ENCODE measurements at places on chromosomes 13 and 19. TPM values are rescaled to one million over a fixed set of nuclear protein-coding genes. Genes with fewer than 3 reads are reported as not detected.

Gene CBY2
- not detected for total RNA-seq

Gene HIPK4
- total RNA-seq, result 0.35 TPM

Gene LILRA6
- total RNA-seq, result 1.0 TPM

Gene LILRB2
- total RNA-seq, result 2.3 TPM

Gene CDC37
- 113 TPM for total RNA-seq

Gene SEMA6B
- 5.5 TPM for total RNA-seq

DNA sequence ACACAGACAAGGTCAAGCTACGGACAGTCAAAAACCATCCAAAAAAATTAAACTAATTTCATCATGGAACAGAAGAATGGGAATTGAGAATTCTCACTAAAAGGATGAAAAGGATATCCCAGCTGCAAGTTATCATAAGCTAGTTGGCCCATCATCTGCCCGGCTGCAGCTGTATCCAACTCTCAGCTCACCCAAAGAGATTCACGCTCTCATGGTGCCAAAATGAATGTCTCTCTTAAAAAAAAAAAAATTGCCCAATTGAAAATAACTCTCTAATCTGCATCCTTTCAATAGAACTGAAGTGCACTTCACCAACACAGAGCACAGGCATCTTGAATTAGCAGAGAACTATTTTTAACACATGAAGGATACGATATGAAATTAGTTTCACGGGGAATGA is 20.0 kb downstream of the ENOX1 start:
- no peak overlapping the region for H3K4me3 ChIP-seq
- no peaks in the 10 kb centered on the region for H3K27me3 ChIP-seq
- no peaks in the 10 kb centered on the region for H3K36me3 ChIP-seq
- no peak for DNase-seq
- no peak overlapping the region for H3K27ac ChIP-seq

GRCh38 chr19:38868551-38868950 is 9.5 kb downstream of the RINL start:
- H3K4me3 ChIP-seq, result no peak overlapping the region
- peaks cover 11% of the 10 kb centered on the region for H3K4me1 ChIP-seq
- no peaks in the 10 kb centered on the region for H3K36me3 ChIP-seq

DNA sequence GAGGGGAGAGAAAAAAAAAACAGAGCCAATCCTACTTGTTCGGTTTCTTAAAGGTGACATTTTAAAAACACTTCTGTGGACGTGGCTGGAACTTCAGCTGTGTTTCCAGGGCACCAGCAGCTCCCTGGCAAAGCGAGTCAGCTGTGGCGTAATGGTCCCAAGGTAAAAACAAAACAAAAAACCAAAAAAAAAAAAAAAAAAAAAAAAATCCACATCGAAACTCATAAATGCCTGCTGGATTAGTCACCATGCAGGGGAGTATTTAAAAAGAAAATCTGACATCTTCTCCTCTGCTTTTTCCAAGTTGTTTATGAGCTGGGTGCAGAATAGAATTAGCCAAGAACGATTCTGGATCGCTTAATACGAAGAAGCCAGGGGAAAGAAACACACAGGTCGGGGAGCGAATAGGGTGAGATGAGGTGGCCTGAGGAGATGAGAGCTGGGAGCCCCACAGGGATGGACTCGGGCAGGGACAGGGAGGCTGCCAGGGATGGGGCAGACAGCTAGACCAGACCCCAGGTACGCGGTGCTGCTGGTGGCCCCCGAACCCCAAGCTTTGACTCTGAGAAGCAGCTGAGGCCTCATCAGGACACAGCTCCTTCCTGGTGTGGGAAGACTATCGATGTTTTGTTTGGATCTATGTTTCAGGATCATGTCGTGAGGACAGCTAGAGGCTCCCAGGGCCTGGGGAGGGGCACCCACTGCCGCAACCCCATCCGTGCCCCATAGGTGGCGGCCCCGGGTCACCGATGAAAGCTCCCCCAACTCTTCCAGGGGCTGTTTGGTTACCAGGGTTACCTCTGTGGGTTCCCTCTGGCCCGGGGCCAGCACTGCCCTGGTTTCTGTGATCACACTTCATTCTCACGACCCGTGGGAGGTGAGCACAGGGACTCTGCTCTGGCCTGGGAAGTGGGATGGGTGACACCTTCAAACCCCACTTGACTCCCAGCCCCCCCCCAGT is 3.1 kb upstream of the CTXN1 start:
- H3K4me1 ChIP-seq, result peaks cover 31% of the 10 kb centered on the region
- peak; percentile 82 for DNase-seq
- peak overlapping the region; percentile 13 for H3K4me3 ChIP-seq
- peak overlapping the region; percentile 82 for H3K27ac ChIP-seq

DNA sequence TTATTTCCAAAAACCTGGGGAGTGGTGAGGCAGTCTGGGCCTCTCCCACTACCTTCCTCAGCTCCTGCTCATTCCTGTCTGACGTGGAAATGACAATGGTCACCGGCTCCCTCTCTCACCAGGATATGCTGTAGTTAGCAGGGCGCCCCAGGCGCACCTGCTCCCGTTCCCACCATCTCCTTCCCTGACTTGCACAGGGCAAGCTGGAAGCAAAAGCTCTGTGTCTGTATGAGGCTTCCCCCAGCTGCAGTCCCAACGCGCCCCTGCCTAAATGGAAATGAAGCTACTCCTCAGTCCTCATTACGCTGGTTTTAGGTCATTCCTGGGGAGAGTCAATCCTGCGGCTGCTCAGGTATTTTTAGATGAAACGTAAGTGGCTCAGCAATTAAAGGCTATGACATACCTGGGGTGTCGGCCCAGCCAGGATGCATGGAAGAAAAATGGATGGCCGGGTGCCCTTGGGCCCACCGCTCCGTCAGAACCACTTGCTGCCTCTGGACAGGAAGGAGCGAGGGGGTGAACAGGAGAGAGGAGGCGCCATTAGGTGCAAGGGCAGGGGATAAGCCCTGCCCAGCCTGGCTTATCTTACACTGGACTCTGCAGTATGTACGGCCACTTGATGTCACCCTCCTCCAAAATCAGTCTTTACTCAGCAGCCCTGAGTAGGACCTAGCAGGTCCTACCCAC is 32.4 kb downstream of the DHRS12 start:
- H3K27me3 ChIP-seq, result no peaks in the 10 kb centered on the region
- no peaks in the 10 kb centered on the region for H3K36me3 ChIP-seq
- DNase-seq, result no peak
- H3K27ac ChIP-seq, result peak overlapping the region; percentile 97
- H3K4me1 ChIP-seq, result peaks cover 14% of the 10 kb centered on the region

DNA sequence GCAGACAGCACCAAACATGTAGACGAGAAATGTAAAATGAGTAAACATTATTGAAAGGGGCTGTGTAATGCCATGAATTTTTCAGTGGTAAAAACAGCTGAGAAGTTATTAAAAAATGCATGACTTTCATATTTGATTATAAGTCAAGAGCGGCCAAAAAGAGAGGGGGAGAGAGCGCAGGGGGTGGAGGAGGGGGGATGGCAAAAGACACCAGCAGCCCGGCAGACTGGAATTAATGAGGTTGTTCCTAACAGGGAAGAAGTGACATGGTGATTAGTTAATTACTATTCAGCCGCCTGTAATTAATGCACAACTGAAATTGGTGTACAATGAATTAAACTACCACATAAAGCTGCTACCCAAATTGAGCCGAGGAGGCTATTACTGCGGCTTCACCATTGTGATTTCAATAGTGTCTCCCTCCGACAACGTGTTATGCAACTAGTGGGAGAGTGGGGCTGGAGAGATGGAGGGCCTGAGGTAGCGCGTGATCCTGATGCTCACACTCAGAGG is 89.1 kb upstream of the VSTM2B start:
- H3K4me3 ChIP-seq, result no peak overlapping the region
- DNase-seq, result no peak
- no peaks in the 10 kb centered on the region for H3K27me3 ChIP-seq
- H3K27ac ChIP-seq, result no peak overlapping the region
- H3K36me3 ChIP-seq, result no peaks in the 10 kb centered on the region
- no peaks in the 10 kb centered on the region for H3K4me1 ChIP-seq

DNA sequence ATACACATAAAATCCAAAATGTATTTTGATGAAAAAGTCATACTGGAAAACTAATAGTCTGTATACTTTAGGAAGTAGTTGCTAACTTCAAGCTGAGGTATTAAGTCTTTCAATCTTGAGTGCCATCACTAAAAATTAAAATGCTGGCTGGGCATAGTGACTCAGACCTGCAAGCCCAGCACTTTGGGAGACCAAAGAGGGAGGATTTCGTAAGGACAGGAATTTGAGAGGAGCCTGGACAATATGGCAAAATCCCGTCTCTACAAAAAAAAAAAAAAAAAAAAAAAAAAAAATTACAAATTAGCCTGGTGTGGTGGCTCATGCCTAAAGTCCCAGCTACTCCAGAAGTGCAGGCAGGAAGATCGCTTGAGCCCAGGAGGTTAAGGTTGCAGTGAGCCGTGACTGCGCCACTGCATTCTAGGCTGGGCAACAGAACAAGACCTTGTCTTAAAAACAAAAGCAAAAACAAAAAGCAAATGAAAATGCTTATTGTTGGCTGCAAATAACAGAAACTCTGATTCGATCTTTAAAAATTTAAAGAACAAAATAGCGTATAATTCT is 1994.2 kb upstream of the PCDH20 start:
- no peaks in the 10 kb centered on the region for H3K4me1 ChIP-seq
- no peaks in the 10 kb centered on the region for H3K27me3 ChIP-seq
- DNase-seq, result no peak
- H3K36me3 ChIP-seq, result no peaks in the 10 kb centered on the region
- H3K4me3 ChIP-seq, result no peak overlapping the region

DNA sequence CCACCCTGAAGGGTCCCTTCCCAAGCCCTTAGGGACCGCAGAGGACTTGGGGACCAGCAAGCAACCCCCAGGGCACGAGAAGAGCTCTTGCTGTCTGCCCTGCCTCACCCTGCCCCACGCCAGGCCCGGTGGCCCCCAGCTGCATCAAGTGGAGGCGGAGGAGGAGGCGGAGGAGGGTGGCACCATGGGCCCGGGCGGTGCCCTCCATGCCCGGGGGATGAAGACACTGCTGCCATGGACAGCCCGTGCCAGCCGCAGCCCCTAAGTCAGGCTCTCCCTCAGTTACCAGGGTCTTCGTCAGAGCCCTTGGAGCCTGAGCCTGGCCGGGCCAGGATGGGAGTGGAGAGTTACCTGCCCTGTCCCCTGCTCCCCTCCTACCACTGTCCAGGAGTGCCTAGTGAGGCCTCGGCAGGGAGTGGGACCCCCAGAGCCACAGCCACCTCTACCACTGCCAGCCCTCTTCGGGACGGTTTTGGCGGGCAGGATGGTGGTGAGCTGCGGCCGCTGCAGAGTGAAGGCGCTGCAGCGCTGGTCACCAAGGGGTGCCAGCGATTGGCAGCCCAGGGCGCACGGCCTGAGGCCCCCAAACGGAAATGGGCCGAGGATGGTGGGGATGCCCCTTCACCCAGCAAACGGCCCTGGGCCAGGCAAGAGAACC is 1.5 kb downstream of the EGLN2 start:
- H3K4me1 ChIP-seq, result peaks cover 47% of the 10 kb centered on the region
- H3K27ac ChIP-seq, result peak overlapping the region; percentile 85
- H3K27me3 ChIP-seq, result no peaks in the 10 kb centered on the region
- no peaks in the 10 kb centered on the region for H3K36me3 ChIP-seq

GRCh38 chr19:2775556-2776430 is 7.3 kb downstream of the SGTA start:
- DNase-seq, result no peak
- H3K27me3 ChIP-seq, result no peaks in the 10 kb centered on the region
- no peaks in the 10 kb centered on the region for H3K36me3 ChIP-seq
- no peak overlapping the region for H3K27ac ChIP-seq
- peaks cover 2% of the 10 kb centered on the region for H3K4me1 ChIP-seq

DNA sequence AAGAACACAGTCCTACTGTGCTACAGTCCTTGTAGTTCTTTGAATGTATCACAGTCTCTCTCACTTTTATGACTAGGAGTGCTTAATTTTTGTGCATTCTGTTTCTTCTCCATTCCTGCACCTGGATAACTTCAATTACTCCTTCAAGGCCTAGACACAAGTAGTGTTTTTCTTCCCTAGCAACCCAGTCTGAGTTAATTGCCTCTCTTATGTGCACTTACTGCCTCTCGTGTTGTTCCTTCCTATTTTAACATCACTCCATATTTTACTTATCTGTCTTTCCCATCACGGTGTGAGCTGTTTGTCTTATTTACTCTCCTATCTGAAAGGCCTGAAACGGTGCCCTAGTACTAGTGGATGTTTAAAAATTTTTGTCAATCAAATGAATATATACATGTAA is 101.5 kb downstream of the HS6ST3 start:
- no peak overlapping the region for H3K27ac ChIP-seq
- H3K4me3 ChIP-seq, result no peak overlapping the region
- H3K27me3 ChIP-seq, result no peaks in the 10 kb centered on the region
- H3K36me3 ChIP-seq, result no peaks in the 10 kb centered on the region
- no peak for DNase-seq
- H3K4me1 ChIP-seq, result no peaks in the 10 kb centered on the region

DNA sequence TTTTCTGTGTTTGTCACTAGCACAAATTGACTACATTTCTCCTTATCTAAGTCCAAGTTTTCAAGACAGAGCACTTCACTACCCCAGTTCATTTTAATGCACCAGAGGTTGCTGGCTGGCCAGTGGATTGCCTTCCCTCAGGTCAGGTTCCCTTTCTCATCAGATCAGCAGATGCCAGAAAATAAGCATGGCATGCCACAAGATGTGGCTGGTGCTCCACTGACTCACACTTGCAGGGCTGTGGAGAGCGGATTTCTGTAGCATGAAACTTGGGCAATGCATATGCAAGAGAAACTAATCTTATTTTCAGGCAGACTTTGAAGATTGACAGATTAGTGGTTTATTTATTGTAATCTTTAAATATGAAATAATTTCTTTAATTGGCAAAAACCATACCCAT is 79.5 kb downstream of the RUBCNL start:
- DNase-seq, result no peak
- H3K27ac ChIP-seq, result no peak overlapping the region

GRCh38 chr13:20161275-20161950 is 561 bp upstream of the GJA3 start:
- no peak for DNase-seq
- H3K4me3 ChIP-seq, result peak overlapping the region; percentile 25
- H3K4me1 ChIP-seq, result peaks cover 3% of the 10 kb centered on the region
- no peak overlapping the region for H3K27ac ChIP-seq

GRCh38 chr19:1243768-1244692 is 2.5 kb downstream of the ATP5F1D start:
- DNase-seq, result peak; percentile 91
- H3K4me3 ChIP-seq, result no peak overlapping the region
- H3K27ac ChIP-seq, result peak overlapping the region; percentile 86
- no peaks in the 10 kb centered on the region for H3K36me3 ChIP-seq

GRCh38 chr13:46569456-46569855 is 16.5 kb downstream of the LRCH1 start:
- no peaks in the 10 kb centered on the region for H3K27me3 ChIP-seq
- peaks cover 12% of the 10 kb centered on the region for H3K4me1 ChIP-seq
- H3K27ac ChIP-seq, result no peak overlapping the region
- H3K4me3 ChIP-seq, result no peak overlapping the region

DNA sequence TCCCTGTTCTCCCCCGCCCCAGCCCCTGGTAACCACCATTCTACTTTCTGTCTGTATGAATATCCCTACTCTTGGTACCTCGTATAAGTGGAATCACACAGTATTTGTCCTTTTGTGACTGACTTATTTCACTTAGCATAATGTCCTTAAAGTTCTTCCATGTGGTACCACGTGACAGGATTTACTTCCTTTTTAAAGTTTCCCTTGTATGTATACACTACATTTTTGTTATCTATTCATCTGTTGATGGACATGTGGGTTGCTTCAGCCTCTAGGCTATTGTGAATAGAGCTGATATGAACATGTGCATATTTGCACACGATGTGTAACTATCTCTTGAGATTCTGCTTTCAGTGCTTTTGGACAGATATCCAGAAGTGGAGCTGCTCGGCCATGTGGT is 59.6 kb upstream of the GJB6 start:
- no peaks in the 10 kb centered on the region for H3K4me1 ChIP-seq
- no peaks in the 10 kb centered on the region for H3K27me3 ChIP-seq
- no peak overlapping the region for H3K4me3 ChIP-seq
